ENCODE measurements at places on chromosomes 4 and X.

DNA sequence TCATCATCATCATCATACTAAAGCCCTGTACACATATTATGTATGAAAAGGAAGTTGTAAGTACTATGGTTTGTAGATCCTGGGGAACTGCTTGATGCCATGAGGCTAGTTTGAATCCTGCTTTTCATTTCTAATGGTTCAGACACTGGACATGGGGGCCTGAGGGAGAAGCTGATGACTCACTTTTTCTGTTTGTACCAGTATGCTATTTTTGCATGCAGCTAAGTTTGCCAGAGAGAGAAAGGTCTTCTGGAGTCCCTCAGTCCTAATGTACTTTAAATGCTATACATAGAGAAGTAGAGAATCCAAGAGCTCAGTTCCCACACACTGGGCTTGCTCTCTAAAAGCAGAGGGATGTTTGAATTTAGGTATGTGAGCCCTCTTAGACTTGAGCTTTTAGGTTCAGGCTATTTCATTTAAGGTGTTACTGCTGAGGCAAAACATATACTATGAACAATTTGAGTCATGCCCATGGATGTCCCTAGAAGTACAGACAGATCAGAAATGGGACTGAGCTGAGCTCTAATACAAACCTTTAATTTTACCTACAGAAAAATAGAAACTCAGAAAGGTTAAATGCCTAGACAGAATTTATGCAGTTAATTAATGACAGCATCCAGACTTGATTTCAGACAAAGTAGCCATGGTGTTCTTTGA lies 17.6 kb upstream of the HS3ST1 start:
- no peak for DNase-seq

DNA sequence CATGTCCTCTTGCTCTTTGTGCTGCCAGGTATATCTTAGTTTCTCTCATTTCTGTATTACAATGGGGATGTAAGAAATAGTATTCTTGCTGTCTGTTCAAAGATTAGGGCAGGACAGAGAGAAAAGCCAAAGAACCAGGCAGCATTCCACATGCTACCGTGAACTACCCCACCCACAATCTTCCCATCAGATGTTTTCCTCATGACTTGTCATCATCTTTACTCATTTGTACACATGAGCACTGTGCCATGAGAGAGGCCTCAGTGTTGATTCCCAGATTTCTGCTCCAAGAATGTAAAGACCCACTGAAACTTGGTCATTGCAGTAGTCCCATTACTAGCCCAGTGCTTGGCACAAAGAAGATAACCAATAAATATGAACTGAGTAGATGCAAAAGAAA lies 354.6 kb upstream of the RASGEF1B start:
- DNase-seq = no peak

- no peak for DNase-seq
Observed at GRCh38 chrX:16267431-16267830, 100.2 kb downstream of the MAGEB17 start.

DNA sequence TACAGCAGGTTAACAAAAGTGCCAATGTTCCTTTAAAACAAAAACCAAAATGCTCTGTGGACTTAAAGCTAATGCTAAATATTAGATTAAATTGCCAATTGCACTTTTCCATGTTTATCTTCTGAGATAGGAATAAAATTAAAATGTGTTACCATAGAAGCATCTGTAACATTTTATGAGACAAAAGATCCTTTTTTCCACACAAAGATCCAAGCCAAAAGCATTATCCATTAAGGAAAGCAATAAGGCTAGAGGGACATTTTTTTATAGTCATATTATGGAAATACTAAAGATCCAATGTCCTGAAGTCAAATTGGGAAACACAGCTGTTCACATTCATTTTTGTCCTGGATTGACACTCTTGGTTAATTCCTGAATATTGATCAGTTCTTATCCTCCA lies 73.6 kb downstream of the PALLD start:
- no peak for DNase-seq
